Effector memory CD8-positive, alpha-beta T cell (primary cell): ENCODE measurements at places on chromosomes 11 and 22.

- no peak for DNase-seq
Observed at GRCh38 chr22:23834793-23835483, 3.9 kb downstream of the DERL3 start.

DNA sequence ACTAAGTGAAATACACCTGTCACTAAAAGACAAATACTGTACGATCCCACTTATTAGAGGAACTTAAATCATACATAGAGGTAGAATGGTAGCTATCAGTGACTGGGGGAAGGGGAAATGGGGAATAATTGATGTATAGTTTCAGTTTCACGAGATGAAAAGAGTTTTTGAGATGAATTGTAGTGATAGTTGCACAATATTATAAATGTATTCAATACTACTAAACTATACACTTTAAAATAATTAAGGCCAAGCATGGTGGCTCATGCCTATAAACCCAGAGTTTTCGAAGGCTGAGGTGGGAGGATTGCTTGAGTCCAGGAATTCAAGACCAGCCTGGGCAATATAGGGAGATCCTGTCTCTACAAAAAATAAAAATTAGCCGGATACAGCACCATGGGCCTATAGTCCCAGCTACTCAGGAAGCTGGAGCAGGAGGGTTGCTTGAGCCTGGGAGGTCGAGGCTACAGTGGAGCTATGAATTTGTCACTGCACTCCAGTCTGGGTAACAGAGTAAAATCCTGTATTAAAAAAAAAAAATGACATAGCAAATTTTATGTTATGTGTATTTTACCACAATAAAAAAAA lies 40.4 kb downstream of the SERPIND1 start:
- DNase-seq = no peak

- DNase-seq = no peak
Observed at GRCh38 chr11:36016709-36017108, 72.8 kb downstream of the LDLRAD3 start.

DNA sequence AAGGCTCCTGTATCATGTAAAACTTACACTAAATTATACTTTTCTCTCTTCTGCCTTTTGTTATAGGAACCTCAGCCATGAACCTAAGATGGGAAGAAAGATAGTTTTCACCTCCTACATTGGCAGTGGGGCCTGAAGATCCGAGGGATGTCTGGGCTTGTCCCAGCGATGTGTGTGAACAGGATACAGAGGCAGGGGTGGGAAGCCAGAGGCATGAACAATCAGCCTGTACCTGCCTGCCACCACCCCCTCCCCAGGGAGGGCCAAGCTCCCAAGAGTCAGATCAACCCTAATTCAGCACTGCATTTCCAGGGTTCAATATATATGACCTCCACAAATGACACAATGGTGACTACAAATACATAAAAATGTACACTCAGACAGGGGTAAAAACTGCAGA lies 9.4 kb downstream of the KIAA0930 start:
- no peak for DNase-seq

DNA sequence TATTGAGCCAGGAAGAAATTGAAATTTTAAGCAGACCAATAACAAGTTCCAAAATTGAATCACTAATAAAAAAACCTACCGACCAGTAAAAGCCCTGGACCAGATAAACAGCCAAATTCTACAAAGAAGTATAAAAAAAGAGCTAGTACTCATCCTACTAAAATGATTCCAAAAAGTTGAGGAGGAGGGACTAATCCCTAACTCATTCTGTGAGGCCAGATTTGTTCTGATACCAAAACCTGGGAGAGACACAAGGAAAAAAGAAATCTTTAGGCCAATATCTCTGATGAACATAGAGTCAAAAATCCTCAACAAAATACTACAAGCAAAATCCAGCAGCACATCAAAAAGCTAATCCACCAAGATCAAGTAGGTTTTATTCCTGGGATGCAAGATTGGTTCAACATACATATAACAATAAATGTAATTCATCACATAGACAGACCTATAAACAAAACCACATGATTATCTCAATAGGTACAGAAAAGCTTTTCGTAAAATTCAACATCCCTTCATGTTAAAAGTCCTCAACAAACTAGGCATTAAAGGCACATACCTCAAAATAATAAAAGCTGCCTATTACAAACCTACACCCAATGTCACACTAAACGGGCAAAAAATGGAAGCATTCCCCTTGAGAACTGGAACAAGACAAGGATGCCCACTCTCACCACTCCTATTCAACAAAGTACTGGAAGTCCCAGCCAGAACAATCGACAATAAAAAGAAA lies 13.1 kb downstream of the OR52A5 start:
- no peak for DNase-seq

GRCh38 chr11:75547177-75547576 lies 14.9 kb upstream of the SERPINH1 start:
- DNase-seq = no peak

DNA sequence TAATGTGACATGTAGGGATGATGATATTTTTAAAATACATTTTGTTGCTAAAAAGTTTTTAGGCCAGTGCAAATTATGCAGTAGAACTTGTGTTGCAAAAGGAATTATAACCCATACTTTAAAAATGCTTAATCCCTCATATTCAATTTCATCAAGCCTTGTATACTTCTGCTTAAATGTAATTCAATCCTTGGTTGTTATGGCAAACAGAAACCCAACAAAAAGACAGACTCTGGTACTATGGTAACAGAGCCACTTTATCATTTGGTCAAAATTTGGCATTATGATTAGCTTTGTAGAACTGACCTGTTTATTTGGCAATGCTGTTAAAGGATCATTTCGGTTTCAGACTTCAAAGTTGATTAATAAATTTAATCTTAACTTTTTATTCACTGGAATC lies 284.8 kb downstream of the TMEM135 start:
- no peak for DNase-seq

DNA sequence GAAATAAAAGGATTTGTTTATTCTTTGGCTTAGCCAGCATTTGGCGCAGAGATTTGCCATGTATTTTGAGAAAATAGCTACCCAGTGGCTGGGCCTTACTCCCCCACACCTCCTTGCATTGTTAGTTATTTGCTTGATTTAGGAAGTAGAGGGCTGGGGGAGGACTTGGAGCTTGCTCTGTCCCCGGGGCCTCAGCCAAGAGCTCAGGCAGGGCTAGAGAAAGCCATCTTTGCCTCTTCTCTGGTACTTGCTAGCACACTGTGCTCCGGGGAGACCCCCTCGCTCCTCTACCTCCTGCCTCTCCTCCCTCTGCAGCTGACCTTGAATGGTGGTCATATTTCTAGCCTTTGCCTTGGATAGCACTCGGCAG lies 93.0 kb downstream of the SCN3B start:
- no peak for DNase-seq

- DNase-seq = no peak
Observed at GRCh38 chr11:133390803-133391202, 141.5 kb downstream of the OPCML start.

GRCh38 chr11:117816151-117816741 lies 8.3 kb downstream of the FXYD2 start:
- DNase-seq = no peak

- no peak for DNase-seq
Observed at GRCh38 chr11:117476531-117477142, 149.0 kb downstream of the CEP164 start.
